ENCODE measurements at places on chromosomes 1 and 21.

DNA sequence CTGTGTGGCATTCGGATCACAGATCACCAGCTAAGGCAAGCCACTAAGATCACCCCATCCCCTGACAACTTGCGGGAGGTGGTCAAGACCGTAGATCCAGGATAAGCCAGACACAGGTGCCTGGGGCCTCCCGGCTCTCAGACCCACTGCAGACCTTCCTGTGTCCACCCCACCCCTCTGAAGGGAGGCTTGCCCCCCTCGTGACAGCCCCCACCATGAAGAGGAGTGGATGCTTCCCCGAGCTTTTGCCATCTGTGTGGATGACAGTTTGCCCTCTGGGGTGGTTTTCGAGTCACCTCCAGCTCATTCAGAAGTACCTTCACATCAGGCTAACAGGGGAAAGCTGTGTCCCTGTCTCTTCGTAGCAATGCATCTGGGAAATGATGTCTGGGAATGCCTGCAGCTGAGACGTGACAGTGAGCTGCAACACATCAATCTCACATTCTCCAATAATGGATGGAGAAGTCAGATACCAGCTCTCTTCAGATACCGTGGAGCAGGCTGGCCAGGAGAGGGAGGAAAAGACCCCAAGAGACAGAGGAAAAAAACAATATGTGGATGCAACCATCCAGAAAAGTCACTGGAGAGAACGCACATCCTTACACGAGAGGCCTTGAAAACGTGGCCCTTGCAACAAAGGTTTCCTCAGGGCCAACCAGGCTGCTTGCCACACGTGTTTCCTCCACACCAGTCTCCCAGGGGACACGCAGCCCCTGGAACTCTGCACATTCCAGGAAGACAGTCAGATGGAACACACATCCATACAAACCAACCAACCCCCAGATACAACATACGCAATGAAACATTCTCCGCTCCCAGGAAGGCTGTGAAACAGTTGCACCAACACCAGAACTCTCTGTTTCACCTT, 20.4 kb upstream of the FHAD1 start:
- no peak for DNase-seq

- no peak for DNase-seq
Observed at GRCh38 chr1:114499478-114499877, 11.5 kb downstream of the TRIM33 start.

- no peak for DNase-seq
Observed at GRCh38 chr1:110433803-110434202, 17.1 kb upstream of the PROK1 start.

DNA sequence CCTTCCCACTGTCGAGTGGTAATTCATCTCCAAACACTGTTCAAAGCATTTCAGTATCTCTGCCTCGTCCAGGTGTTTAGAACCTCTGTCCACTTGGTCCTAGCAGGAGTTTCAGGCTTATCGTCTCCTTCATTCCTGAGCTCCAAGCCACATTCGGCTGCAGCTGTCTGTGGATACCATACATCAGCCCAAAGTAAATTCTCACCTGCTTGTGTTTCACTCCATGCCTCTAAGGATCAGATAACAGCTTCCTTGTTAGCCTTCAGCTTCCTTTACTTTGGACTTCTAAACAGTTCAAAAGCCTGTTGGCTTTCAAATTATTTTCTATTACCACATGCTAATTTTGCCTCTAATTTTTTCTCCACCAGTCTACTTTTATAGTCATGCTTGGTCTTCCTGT, 219.0 kb upstream of the L1TD1 start:
- no peak for DNase-seq

GRCh38 chr1:183291216-183291762, 105.2 kb downstream of the LAMC2 start:
- DNase-seq, result no peak

DNA sequence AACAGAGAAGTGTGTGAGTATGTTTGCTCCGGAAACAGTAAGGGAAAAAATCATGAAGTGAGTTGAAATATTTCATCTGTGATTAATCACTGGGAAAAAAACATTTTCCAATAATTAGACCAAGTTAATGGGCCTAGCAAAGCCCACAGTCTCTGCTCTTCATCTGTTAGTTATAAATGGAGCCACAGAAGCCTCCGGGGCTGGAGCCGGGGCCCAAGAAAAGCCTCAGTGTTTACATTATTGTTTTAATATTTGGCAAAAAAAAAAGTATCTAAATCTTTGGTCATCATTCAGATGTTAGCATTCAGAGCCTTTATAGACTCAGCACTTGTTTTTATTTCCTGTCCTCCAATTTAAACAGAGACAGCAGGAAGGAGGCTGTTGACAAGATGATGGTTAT, 115.0 kb downstream of the UBE2U start:
- no peak for DNase-seq

DNA sequence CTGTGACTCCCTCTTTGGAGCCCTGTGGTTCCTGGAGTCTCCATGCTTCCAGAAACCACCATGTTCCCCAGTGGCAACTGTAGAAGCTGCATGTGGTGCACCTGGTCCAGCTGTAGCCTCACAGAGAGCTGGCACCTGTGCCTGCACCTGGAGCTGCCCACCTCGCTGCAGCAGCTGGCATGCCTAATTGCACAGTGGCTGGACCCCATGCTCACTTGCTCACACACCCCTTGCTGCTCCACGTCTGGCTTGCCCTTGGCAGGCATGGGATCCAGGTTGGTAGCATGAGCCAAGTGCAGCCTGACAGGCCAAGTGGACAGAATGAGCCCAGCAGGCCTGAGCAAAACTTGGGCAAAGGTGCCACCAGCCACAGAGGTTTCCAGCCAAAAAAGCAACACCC, 680.1 kb downstream of the MATN1 start:
- no peak for DNase-seq

DNA sequence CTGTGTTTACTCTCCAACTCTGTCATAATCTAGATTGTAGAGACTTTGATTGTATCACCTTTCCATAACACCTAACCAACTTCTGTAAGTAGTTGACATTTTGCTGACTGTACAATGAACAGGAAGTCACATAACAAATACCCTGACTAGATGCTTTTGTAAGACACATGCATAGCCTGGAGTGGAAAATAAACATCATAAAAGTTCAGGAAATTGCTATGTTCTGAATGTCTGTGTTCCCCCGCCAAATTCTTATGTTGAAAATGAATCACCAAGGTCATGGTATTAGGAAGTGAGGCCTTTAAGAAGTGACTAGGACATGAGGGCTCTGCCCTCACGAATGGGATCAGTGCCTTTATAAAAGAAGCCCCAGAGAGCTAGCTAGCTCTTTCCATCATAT, 40.4 kb upstream of the ZSWIM5 start:
- DNase-seq, result no peak

GRCh38 chr1:211037095-211037494, 96.9 kb downstream of the KCNH1 start:
- no peak for DNase-seq

- DNase-seq, result no peak
Observed at GRCh38 chr1:19605967-19606366, 38.1 kb upstream of the NBL1 start.

DNA sequence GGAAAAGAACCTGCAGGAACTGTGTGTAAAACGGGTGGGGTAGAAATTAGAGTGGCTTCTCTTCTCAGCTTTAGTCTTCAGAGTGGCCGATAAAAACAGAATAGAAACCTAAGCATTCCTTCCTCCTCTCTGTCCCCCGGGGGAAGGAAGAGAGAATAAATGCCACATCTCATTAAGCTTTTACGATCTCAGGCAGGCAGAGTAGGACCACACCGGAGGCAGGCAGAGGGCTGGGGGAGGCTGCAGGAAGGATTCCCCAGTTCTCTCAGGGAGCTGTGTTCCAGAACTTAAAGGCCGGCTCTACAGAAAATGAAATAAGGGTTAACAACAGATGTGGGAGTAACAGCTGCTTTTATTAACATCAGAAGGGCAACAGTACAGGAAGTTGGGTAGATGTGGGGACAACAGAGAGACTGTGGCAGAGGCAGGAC, 24.5 kb upstream of the MEF2D start:
- DNase-seq, result no peak

GRCh38 chr1:100543640-100544039, 5.7 kb downstream of the GPR88 start:
- DNase-seq, result peak; percentile 39

- DNase-seq, result no peak
Observed at GRCh38 chr1:98557895-98558294, 103.6 kb upstream of the SNX7 start.

DNA sequence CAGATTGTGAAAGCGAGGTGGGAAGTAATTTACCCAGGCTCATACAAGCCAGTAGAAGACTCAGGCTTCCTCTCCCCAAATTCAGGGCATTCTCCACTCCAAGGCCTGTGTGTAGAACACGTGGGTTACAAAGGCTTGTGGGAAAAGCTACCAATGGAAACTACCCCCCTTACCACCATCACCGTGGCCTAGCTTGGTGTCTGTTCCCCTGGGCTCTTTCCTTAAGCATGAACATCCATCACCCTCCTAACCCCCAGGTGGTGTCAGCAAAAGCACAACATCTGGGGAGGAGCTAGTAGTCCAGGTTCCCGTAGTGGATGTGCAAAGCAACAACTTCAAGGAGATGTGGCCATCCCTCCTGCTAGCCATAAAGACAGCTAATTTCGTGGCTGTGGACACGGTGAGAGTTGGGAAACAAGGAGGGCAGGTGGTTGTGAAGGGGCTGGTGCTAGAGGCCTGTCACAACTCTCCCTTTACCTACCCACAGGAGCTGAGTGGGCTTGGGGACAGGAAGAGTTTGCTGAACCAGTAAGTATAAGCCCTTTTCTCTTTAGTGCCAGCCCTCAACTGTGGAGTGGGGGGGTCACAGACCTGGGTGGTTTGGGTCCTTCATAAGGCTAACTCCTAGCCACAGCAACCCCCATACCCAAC, 701 bp upstream of the MUTYH start:
- DNase-seq, result no peak

GRCh38 chr1:21077085-21077484, 99.6 kb downstream of the EIF4G3 start:
- DNase-seq, result no peak

GRCh38 chr1:156176610-156177210, 17.2 kb upstream of the SLC25A44 start:
- DNase-seq, result no peak

DNA sequence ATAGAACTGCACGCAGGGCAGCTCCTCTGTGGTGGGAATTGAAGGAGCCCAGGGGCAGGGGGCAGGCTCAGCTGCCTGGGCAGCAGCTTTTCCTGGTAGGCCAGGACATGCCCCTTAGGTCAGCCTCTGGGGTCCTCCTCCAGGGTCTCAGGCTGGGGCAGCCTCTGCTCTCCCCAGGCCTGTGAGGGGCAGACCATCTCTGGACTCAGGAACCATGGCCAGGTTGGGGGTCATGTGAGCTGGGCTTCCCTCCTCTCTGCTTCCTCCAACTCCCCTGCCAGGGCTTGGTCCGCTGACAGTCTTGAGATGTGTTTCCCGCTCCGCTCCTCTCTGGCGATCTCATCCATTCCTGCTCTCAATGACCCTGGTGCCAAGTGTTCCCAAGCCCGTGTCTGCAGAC, 5.7 kb downstream of the C1orf210 start:
- DNase-seq, result no peak

DNA sequence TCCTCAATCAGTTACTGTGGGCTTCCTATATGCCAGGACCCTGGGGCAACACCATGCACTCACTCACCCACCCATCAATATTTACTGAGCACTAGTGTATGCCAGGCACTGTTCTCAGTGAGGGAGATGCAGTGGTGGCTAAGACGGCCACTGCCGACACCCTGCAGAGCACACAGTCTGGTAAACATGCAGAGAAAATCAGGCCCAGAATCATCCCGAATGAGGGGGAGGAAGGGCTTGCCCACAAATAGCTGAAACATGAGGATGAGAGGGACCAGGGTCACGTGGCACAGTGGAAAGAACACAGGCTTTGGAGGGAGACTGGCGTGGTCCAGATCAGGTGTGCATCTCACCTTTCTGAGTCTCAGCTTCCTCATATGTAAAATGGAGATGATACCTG, 89.2 kb upstream of the IGSF21 start:
- DNase-seq, result no peak

DNA sequence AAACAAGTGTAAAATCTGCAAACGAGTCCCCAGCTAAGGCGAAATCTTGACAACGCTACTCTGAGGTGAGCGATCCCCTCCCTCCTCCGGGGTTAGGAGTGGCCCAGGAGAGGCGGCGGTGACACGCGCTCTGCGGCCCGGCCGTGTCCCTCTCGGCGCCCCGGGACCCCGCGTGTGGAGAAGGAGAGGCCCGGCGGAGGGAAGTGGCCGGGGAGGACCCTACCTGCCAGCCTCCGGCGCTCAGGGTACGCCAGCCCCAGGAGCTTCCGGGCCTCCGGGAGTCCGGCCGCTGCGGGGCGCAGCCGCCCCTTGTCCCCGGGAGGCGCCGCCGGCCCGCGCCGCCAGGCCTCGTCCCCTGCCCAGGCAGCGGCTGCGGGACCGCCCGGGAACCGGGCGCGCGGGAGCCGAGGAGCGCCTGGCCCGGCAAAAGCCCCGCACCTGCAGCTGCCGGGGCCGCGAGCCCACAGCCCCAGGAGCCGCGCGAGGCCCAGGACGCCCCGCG, 543 bp downstream of the ABCB10 start:
- peak; percentile 10 for DNase-seq

DNA sequence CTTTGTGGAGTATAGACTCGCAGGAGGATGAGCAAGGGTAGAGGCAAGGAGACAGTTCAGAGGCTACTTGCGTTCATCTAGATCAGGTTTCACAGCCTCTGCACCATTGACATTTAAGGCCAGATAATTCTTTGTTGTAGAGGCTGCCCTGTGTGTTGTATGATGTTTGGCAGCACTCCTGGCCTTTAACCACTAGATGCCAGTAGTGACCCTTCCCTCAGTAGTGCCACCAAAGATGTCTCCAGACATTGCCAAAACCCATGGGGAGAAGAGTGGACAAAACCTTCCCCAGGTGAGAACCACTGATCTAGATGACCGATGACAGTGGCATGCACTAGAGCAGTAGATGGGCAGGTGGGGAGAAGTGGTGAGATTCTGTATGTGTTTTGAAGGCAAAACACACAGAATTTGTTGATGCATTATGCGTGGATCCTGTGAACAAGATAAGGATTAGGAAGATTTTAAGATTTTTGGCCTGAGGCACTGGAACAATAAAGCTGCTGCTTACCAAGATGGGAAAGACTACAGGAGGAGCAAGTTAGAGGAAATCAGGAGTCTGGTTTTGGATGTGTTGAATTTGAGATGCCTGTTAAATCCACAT, 9.9 kb upstream of the COG2 start:
- no peak for DNase-seq

DNA sequence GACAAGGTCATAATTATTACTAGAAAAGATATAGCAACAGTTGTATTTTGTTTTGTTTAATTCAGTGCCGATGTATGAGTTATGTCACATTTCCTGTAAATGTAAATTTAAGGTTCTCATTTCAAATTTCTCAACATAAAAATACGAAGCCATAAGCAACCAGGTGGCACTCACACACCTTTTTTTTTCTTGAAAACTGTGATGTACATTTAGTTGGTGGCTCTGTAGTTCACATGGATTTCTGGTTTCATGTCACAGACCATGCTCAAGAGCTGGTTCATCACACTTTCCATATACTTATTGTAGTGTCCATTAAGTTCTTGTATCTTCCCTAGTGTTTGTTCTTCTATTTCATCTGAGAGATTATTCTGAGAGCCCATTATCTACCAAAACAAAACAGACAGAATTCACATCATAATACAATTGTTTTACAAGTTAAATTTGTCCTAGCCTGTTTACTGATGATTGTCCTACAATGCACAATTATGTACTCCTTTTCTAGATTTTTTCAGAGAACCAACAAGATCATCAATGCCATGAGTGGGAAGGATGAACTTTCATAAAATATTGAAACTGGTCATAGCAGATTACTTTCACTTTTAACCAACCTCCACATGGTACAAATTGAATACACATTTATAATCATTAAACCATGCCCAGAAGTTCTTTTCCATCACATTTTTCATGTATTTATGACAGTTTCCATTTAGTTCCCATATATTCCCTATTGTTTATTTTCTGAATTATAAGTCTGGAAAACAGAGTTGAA, 17.1 kb downstream of the ATP6V1G3 start:
- peak; percentile 70 for DNase-seq
